ENCODE measurements at places on chromosomes 6 and 20.

- peak; percentile 22 for DNase-seq
Measured at GRCh38 chr20:24785141-24786110, 163.6 kb upstream of the CST7 start.

GRCh38 chr6:43916924-43917877 lies 147.2 kb downstream of the VEGFA start:
- DNase-seq: peak; percentile 35

DNA sequence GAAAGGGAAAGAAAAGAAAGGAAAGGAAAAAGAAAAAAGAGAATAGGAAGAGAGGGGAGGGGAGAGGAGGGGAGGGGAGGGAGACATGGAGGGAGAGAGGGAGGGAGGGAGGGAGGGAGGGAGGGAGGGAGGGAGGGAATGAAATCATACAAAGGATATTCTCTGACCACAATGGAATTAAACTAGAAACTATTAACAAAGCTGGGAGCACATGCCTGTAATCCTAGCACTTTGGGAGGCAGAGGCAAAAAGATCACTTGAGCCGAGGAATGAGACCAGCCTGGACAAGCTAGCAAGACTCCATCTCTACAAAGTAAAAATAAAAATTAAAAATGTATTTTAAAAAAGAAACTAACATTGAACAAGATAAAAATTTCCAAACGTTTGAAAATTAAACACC lies 62.8 kb downstream of the ILRUN start:
- no peak for DNase-seq

- DNase-seq: no peak
Measured at GRCh38 chr6:17839513-17840223, 132.9 kb upstream of the NUP153 start.

DNA sequence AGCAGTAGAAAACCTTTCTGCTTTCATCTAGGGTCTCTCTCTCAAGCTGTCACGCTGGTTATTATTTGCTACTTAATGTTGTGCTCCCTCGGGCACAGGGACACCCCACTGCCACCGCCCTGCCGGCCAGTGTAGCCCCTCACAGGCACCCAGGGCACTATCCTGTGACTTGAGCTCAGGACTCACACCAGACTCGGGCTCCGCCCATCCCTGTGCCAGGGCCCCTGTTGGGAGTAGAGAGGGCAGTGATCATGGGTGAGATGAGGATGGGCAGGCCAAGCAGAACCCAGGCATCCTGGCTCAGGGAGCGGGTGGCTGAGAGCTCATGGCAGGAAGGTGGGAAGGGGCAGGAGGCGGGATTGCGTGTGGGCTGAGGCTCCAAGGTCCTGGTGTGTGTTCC lies 371.9 kb downstream of the ZFAND3 start:
- DNase-seq: no peak

- no peak for DNase-seq
Measured at GRCh38 chr6:149923327-149923986, 536 bp upstream of the RAET1G start.

DNA sequence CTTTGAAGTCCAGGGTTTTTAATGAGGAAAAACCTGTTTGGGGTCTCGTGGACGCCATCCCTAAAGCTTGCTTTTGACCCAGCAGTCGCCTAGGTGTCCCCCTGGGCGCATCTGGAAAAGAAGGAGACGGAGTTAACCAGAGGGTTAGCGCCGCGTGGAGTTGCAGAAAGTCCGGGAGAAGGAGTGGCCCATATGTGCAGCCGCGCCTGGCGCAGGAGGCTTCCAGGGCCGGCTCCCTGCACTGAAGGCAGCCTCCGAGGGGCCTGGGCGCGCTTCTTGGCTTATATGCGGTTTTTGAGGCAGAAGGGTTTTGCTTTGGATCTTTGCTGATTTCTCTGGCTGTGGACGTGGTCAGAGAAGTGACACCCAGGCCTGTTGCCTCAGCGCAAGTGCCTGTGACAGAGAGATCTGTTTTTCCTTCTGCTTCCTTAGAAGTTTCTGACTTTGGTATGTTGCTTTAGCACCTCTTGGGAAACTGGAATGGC lies 987 bp downstream of the TMEM181 start:
- DNase-seq: peak; percentile 39

- no peak for DNase-seq
Measured at GRCh38 chr6:36546308-36546919, 865 bp downstream of the STK38 start.

Data from suppressor macrophage treated with lipopolysaccharide for 1 hour (primary cell).